ENCODE measurements at places on chromosomes 1 and 21.

GRCh38 chr1:214912127-214912526 lies 170.4 kb upstream of the KCNK2 start:
- no peak for DNase-seq

DNA sequence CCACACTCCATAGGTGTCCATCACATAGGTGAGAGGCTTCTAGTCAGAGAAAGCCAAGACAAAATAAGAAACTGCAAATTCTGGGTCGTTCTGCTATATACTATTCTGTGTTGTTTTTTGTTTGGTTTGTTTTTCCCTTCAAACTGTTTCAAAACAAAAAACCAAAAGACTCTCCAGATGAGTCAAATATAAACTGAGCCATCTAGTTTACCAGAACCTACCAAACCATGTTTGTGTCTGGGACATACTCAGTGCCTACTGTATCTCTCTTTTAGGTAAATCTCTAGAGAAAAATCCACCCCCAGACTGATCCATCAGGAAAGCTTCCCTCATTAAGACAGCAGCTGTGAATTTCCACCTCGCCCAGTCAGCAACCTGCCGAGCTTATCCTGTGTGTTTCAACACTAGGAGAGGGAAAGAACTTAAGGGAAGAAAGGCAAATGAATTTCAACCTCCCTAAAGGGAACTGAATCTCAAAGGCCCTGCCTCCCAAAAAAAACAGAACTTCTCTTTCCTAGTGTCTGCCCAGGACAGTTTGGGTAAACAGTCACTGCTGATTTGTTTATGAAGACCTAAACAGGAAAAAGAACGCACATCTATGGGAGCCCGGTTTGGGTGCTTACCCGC lies 17.2 kb downstream of the PPT1 start:
- no peak for DNase-seq

DNA sequence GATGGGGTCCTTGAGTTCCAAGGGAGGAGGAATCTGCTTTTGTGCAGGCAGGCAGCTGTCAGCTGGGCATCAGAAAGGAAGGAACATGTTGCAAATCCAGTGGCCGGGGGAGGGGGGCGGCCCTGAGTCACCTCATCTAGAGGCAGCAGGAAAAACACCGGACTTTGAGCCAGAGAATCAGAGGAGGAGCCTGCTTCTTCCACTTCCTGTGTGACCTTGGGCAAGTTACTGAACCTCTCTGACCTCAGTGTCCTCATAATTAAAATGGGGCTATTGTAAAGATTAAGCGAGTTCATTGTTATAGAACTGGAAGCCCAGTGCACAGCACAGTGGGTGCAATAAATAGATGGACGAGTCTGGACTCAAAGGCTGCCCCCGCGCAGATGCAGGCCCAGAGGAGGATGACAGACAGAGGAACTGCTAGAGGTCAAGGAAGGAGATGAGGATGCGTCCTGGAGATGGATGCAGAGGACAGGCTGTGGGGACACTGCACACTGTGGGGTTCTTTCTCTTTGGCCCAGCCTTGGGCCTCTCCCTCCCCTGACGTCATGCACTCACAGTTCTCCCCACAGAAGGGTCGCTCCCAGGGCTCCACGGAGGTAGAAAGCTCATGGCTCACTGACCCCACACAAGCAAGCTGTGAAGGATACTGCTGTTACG lies 714.3 kb downstream of the MATN1 start:
- no peak for DNase-seq

- no peak for DNase-seq
Observed at GRCh38 chr1:34529935-34530859, 224.7 kb upstream of the GJB5 start.

- DNase-seq = no peak
Observed at GRCh38 chr1:185463011-185463410, 146.0 kb upstream of the IVNS1ABP start.

- no peak for DNase-seq
Observed at GRCh38 chr1:38522915-38523567, 336.5 kb downstream of the RRAGC start.

GRCh38 chr1:74964508-74965102 lies 169.6 kb upstream of the LHX8 start:
- DNase-seq = no peak

DNA sequence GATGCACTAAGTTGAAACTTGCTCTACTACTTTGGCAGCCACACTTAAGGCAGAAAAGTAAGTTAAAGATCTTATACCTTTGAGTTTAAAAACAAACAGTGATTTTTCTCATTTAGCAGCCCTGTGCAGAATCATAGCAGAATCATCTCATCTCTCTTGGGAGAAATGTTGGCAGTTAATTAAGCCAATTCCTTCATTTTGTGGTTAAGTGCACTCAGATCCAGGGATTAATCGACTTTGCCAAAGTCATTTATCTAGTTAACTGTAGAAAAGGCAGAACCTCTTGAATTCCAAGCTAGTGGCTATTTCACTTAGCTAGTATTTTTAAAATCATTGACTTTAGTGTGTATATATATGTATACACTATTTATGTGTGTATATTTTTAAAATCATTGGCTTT lies 125.0 kb downstream of the GPR52 start:
- DNase-seq = no peak

GRCh38 chr1:67937010-67937409 lies 103.7 kb upstream of the GNG12 start:
- no peak for DNase-seq

DNA sequence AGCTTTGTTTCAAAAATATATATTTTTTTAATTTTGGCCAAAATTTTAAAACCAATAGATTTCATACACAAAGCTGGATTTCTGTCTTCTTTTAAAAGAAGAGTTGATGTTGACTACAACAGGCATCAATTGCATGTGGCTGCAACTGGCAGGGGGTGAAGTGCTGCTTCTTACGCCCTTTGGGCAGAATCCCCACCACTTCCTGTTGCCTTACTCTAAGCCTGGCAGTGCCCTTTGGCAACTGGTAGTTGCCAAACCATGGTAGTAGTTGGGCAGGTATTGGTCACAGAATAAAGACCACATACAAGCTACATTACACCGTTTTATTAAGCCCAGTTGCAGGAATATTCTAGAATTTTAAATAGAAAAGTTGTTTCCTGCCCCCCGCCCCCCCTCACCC lies 17.0 kb downstream of the LAMC2 start:
- DNase-seq = no peak

- no peak for DNase-seq
Observed at GRCh38 chr21:38628349-38628748, 130.1 kb upstream of the ERG start.

DNA sequence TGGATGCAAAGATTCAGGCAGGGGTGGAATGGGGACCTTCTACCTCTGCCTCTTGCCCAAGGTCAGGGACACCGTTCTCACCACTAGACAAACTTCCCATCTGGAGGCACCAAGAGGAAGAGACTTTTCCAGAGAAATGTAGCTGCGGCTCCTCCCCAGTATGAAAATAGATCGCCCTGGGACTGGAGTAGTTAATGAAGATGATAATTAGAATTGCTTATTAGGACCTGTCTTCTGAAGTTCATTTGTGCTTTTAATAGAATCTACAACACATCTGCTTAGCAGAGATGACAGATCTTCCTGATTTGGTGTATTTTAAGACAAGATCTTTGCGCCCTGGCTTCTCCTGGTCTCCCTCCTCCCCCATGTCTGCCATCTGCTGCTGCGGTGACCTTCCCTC lies 266.6 kb downstream of the KAZN start:
- no peak for DNase-seq

DNA sequence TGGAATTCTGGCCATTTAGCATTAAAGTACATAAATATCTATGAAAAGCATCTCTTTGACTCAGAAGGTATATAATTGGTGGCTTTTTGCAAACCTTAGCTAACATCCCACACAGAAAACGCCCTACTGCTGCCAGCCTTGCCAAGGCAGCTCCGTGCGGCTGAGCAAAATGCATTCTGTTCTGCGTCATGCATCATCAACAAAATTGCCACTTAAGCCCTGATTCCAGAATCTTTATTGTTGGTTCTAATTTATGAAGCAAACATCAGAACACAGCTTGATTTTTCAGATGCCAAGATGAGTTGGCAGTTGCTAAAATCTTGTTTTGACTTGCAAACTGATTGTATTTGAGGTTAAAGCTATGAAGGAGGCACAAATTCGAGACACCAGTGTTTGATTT lies 314.9 kb upstream of the DEPDC1 start:
- no peak for DNase-seq

DNA sequence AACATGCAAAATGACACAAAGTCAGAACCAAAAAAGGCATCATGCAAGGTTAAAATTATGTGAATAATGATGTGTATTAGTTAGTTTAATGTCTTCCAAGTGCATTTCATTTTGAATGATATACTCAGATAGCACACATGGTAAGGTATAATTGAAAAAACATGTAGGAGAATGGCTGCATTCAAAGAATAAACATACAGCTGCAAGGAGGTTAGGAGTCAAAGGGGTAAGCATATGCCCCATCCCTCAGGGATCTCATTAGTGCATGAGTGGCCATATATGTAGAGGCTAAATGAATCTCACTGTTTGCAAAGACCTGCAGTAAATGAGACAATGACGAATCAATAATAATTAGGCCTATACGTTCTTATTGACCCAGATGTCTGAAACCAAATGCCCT lies 179.7 kb upstream of the HOOK1 start:
- no peak for DNase-seq

- DNase-seq = no peak
Observed at GRCh38 chr1:228095938-228096337, 7.2 kb downstream of the C1orf35 start.

DNA sequence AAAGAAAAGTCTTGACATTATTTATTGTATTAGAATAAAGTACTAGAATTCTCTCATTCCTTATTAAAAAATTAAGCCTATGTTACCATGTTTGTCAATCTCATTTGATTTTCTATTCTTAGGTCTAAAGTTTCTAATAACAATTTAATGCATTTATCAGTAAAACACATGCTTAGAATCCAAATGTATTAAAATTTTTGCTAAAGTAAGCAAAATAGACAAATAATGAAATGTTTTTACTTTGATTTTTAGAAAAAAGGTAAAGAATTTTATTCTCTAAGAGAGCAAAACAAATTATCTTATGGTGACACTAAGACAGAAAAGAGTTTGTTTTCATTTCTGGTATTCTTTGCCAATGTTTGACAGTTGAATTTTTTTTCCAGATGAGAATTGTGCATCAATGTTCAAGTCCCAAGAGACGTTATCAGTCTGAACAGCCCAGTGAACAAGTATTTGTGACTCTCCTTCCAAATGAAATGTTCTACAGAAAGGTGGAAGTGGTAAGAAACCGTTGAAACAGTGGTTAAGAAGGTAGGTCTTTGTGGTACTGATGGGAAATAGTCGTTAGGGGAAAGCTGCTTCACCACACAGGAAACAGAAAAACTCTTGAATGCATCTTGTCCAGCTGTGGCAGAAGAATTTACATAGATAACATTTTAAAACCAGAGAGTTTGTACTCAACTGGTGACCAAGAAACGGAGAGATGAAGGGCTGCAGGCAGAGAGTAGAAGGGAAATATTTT lies 402.5 kb downstream of the PTPRC start:
- no peak for DNase-seq

DNA sequence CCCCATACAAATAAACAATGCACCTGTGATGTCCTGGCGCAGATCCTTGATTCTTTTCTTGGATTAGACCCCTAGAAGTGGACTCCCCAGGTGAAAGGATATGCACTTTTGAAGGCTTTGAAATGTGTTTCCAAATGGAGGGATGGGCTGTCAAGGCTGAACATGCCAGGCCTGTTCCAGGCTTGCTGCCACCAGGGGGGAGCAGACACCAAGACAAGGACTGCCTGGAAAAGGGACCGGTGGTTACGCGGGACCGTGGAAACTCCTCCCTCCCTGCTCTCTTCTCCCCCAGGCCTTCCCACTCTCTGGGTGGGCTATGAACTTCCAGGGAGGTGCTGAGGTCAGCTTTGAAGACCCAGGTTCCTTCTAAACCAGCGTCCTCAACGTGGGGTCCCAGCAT lies 12.7 kb downstream of the C1QB start:
- DNase-seq = no peak

GRCh38 chr1:7984811-7985210 lies 23.3 kb downstream of the PARK7 start:
- no peak for DNase-seq

- no peak for DNase-seq
Observed at GRCh38 chr1:28129150-28129549, 40.7 kb upstream of the EYA3 start.

- no peak for DNase-seq
Observed at GRCh38 chr1:39321979-39322378, 117.5 kb downstream of the MACF1 start.

- no peak for DNase-seq
Observed at GRCh38 chr1:205480349-205480985, 24.0 kb upstream of the CDK18 start.

DNA sequence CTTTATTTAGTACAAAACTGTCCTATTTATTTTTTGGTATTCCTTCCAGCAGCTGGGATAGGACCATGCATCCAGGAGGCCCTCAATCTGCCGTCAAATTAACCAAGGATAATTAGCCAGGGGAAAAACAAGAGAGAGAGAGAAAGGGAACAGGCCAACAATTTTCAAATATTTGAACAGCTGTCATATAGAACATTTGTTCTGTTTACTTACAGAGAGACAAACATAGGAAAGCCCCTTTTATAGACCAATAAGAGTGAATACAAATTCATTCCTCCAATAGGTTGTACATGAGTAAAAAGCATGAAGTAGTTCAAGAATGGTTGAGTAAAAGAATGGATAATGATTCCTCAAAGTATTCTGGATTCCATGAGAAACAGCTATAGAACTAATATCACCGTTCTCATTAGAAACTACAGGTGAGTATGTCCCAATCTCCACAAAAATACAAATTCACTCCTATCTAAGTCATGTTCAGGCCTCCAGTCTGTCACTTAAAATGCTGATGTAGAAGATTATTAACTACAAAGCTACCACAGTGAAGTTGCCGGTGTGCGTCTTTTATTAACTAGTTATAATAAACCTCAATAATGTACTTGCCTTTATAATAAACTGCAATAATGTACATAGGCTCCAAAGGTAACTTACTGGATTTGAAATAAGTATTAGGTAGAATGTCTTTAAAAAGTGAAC lies 64.8 kb upstream of the GNG4 start:
- no peak for DNase-seq

DNA sequence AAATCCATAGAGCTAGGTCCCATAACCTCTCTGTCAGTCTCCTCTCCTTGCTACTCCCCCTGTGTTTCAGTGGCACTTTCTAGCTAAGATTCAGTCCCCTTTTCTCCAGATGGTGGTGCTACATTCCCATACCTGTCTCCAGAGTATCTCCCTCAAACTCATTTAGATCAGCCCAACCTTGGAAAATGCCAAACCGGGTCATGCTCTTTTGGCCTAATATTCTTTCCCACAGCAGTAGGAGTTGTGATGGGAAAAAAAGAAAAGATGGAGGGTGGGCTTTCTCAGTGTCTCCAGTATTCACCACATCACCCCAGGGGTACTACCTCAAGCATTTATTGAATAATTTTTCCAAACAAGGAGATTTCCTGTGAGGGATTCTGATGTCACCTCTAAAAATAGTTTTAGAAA lies 3.2 kb upstream of the RXFP4 start:
- no peak for DNase-seq

Measured in activated CD8-positive, alpha-beta memory T cell treated with anti-CD3 and anti-CD28 coated beads for 48 hours (primary cell).